Stimulated activated CD8-positive, alpha-beta memory T cell treated with anti-CD3 and anti-CD28 coated beads, Interleukin-2, amount 100 ng/mL, for 48 hours (primary cell): ENCODE measurements at places on chromosomes 2 and 18.

GRCh38 chr2:85560812-85561279, 447 bp downstream of the GGCX start:
- no peak for DNase-seq

GRCh38 chr2:7111626-7112025, 194.4 kb downstream of the RNF144A start:
- no peak for DNase-seq

DNA sequence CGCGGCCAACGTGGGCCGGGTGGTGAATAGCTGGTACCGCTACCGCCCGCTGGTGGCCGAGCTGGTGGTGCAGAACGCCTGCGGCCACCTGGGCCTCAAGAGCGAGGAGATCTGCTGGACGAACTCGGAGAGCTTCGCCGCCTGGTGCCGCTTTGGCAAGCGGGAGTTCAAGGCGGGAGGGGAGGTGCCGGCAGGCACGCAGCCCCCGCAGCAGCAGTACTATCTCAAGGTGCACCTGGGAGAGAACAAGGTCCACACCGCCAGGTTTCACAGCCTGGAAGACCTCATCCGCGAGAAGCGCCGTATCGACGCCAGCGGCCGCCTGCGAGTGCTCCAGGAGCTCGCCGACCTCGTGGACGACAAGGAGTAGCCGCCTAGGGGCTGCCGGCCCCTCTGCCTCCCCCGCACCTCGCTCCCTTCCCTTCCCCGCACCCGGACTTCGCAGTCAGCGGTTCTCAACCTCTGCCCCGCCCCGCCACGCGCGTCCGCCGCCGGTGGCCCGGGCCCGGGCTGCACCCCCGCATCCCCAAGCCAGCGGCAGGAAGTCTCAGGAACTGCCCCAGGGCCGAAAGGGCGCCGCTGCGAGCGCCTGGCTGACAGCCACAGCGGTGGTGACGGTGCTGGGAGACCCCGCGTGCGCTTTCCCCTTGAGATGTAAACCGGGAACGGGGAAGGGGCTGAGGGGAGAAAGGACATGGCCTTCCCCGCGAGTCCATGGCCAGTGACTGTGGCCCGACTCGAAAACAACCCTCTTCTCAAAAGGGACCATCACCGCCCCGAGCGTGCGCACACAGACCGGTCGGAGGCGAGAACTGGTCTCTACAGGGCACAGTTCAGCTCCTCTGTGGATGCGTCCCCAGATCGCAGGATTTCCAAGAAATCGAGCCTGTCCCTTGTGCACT, 2.2 kb downstream of the LRATD1 start:
- no peak for DNase-seq

DNA sequence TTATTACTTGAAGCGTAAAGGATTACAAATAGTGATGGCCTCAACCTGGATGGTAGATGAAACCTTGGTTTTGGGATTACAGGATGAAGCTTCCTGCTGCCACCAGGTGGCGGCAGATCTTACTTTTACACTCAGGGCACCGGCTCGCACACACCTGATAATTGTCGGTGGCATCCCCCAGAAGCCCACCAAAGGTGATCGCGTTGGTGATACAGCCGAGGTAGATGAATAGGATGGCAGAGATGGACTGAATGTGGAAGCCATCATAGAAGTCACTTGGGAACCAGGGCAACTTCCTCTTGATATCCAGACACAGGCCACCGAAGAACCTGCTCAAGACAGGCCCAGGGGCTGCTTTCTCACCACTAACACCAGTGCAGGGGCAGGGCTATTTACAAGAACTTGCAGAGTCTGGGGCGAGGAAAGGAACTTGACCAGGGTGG, 51.8 kb downstream of the MTHFD2 start:
- peak; percentile 20 for DNase-seq

DNA sequence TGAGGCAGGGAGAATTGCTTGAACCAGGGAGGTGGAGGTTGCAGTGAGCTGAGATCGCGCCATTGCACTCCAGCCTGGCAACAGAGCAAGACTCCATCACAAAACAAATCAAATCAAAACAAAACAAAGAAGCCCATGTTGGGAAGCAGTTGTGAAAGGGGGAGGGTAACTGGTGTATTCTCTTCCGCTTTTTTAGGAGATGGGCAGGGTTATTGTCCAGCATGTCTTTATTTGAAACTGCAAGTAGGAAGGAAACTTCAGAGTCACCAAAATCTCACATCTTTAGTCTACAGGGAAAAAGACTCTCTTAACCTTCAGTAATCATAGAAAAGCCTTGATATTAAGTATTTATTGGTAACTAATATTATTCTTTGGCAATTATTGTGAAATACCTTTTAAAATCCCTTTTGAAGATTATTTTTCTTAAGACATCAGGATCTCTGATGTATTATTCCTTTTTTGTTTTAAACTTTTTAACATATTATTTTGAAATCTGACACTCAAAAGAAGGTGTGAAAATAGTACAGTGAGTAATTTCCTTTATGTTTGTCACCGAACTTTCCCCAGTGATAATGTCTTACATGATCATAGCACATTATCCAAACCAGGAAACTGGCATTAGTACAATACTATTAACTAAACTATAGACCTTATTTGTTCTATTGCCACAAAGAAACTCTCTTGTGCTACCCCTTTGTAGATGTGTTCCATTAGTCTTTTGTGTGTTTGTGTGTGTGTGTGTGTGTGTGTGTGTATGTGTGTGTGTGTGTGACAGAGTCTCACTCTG, 84.3 kb upstream of the LTBP1 start:
- DNase-seq = no peak

- no peak for DNase-seq
Measured at GRCh38 chr2:108219688-108220087, 20.1 kb upstream of the SULT1C3 start.

- DNase-seq = no peak
Measured at GRCh38 chr2:37720533-37721200, 49.2 kb upstream of the CDC42EP3 start.

DNA sequence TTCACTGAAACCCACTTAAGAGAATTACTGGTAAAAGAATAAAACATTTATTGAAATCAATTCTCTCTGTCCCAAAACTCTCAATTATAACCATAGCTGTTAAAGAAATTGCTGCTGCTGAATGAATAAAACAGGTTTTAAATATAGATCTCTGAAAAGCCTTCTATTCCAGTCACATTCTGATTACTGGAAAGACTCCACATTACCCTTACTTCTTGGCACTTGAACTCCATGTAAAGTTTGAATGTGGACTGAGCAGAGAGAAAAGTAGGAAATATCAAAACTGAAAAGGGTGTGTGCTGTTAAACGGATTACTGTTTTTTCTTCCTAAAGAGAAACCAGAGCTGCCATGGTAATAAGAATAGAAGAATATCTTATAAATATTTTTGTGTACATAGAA, 655.3 kb upstream of the SETBP1 start:
- DNase-seq = no peak

DNA sequence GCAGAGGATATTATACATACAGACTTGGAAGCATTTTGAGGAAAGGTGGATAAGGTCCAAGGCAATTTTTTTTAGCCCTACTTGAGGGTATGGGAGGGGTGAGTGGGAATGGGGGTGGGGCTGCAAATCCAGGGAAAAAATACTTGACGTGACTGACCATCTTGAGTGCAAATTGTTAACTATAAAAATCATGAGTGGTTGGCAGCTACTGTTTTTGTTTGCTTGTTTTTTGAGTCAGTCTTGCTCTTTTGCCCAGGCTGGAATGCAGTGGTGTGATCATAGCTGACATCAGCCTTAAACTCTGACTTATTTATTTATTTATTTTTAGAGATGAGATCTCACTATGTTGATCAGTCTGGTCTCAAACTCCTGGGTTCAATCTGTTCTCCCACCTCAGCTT, 458.8 kb downstream of the PIK3C3 start:
- no peak for DNase-seq

DNA sequence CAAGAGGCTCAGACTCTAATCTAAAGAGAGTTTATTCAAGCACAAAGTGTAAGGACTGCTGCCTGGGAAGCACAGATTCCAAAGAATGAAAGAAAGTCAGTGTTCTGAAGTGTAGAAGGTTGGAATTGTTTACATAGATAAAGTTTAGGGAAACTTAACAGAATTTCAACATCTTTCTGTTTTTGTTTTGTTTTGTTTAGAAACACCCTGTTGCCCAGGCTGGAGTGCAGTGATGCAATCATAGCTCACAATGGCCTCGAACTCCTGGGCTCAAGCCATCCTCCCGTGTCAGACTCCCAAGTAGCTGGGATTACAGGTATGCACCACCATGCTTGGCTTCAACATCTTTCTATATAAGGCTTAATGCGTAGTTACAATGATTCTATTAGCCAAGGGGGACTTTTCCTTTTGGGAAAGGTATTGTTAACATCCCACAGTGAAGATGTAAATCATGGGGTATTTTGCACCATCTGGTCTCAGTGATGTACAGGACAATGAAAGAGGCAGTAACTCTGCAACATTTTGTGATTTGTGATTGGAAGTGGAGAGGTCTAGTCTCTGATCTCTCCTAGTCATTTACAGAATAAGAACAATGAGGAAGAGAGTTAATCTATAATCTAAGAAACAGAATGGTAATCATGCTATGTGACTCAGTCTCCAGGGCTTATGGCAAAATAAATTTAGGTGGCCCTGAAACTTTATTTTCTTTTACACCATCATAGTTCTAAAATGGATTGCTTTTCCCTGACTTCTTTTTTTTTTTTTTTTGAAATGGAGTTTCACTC, 45.6 kb upstream of the MSH6 start:
- no peak for DNase-seq

GRCh38 chr2:222318712-222319585, 20.2 kb upstream of the PAX3 start:
- no peak for DNase-seq

GRCh38 chr2:16852651-16853050, 187.0 kb upstream of the CYRIA start:
- DNase-seq = no peak

DNA sequence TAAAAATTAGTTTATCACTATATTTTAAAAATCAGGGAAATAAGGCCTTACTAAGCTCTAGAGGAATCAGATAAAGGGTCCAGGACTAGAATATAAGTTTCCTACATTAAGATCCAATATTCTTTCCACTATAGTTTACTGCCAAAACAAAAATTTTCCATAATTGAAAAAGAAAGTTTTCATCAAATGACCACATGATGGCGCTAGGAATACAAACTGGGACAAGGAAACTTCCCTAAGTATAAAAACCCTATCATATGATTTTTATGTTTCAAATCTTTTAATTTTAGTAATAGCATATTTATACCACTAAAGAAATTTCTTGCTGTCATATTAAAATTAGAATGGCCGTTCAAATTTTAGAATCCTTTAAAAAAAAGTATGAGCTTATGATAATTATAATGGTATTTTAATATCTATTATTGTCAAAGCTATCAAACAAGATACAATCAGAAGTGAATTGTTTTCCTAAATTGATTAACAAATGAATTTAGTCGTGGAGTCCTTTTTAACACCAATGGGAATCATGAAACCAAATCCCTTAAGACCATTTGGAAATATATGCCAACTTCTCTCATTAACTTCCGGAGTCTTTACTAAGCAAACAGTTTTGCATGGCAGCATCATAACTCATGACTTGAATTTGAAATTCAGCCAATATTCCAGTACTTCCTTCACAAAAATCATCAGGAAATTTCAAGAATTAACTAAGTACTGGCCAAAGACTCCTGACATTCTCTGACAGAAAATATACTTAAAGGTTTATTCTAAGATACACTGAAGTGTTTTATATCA, 70.3 kb downstream of the SCN1A start:
- no peak for DNase-seq

GRCh38 chr18:41939326-41939725, 15.7 kb upstream of the PIK3C3 start:
- DNase-seq = no peak

GRCh38 chr2:71693286-71694270, 240.2 kb downstream of the DYSF start:
- no peak for DNase-seq

- no peak for DNase-seq
Measured at GRCh38 chr18:8439055-8439454, 170.2 kb upstream of the RAB12 start.

DNA sequence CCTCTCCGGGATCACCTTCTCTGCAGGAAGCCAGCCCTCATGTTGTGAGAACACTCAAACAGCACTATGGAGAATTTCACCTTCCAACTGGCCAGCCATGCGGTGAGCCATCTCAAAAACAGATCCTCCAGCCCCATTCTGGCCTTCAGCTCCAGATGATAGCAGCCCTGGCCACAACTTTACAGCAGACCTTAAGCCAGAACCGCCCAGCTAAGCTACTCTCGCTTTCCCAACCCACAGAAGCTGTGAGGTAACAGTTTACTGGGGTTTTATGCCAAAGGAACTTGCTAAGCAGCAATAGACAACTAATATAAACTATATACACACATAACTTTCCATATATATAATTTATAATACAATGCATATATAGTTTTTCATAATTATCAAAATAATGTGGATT, 11.6 kb upstream of the PTPN4 start:
- no peak for DNase-seq

- no peak for DNase-seq
Measured at GRCh38 chr2:37367310-37367709, 22.9 kb downstream of the QPCT start.

DNA sequence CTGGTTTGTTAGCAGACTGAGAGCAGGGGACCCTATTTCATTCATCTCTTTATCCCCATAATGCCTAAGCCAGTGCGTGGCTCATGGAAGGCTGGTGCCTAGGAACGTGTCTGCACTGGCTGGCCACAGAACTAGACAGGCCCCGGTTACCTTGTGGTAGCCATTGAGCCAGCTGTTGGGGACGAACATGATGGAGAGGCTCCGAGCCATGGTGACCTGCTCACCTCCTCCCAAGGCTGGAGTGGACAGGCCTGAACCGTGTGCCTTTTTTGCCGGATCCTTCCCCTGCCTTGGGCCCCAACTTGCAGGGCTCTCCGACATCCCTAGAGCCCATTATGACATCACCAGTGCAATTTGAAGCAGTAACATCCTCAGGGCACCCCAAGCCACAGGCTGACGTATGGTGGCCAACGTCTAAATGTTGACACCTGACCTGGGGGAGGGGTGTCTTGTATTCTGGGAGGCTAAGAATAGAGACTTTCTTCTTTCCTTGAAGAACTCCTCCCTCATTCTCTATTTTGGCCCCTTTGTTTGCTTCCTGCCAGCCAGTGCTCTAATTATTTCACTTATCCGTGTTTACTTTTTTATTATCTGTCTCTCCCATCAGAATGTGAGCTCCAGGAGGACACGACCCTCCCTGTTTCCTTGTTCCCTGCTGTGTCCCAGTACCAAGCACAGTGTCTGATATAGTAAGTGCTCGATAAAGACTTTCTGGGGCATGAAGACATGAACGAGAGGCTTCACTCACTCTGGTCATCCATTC, 12.2 kb upstream of the DNPEP start:
- DNase-seq = no peak

GRCh38 chr2:25749676-25750075, 76.3 kb upstream of the DTNB start:
- no peak for DNase-seq

GRCh38 chr2:239253264-239253663, 147.6 kb downstream of the HDAC4 start:
- DNase-seq = no peak
